ENCODE measurements at places on chromosomes 7 and 10.
A peak's percentile ranks its signal among the peaks of the same experiment; 100 is the strongest.

GRCh38 chr7:66348531-66348930 lies 143.4 kb downstream of the TPST1 start:
- H3K27ac ChIP-seq = peak overlapping the region; percentile 95
- H3K36me3 ChIP-seq = peaks cover 1% of the 10 kb centered on the region
- no peaks in the 10 kb centered on the region for H3K27me3 ChIP-seq
- peaks cover 49% of the 10 kb centered on the region for H3K4me1 ChIP-seq
- peak overlapping the region; percentile 56 for H3K4me3 ChIP-seq

DNA sequence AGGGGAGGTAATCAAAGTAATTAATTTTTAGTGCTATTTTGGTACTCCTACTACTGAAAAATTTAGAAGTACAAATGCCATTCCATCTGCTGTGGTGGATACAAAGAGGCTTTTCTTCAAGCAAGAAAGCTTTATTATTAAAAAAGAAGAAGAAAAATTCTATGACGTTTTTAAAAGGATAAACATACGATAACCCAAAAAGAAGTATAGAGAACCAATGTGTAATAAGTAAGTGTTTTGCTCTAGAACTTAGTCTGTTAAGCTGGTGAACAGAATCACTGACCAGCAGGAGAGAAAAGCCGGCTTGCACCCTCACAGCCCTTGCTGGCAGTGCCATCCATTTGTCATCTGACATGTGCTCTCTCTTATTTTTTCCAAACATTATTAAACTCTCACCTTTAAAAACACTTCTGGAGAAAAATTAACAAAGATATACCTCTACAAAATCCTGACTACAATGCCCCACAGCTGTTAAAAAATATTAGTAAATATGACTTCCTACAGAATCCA lies 81.5 kb downstream of the SRPK2 start:
- no peaks in the 10 kb centered on the region for H3K36me3 ChIP-seq
- no peak overlapping the region for H3K27ac ChIP-seq
- no peak for DNase-seq

DNA sequence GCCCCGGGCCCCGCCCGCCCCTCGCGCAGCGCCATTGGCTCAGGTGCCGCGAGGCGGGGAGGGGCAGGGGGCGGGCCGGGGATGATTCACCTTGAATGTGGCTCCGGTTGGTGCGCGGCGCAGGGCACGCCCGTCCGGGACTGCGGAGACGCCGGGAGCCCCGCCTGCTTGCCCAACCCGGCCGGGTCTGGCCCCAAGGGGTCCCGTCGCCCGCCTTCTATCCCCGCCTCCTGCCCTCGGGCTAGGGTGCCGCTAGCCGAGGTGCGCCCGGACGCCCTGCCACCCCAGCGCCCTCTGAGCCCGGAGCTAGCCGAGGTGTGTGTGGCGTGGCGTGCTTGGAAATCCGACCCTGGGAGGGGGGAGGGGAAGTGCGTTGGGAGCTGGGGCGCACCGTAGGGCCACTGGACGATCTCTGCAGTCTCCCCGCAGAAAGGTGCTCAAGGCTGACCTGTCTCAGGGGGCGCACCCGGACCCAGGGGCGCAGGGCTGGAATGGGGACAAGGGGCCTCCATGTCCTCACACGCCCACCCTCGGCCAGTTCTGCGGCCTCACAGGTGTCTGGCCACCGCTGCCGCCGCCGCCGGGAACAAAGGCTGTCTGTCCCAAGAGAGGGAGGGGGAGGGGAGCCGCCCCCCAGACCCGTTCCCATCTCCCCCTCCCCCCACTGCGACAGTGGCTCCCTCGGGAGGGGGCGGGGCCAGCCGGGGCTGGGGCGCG lies 168.9 kb downstream of the NRF1 start:
- peaks cover 4% of the 10 kb centered on the region for H3K36me3 ChIP-seq
- H3K27ac ChIP-seq = no peak overlapping the region
- H3K27me3 ChIP-seq = peaks cover 54% of the 10 kb centered on the region
- peaks cover 25% of the 10 kb centered on the region for H3K4me1 ChIP-seq
- DNase-seq = no peak

DNA sequence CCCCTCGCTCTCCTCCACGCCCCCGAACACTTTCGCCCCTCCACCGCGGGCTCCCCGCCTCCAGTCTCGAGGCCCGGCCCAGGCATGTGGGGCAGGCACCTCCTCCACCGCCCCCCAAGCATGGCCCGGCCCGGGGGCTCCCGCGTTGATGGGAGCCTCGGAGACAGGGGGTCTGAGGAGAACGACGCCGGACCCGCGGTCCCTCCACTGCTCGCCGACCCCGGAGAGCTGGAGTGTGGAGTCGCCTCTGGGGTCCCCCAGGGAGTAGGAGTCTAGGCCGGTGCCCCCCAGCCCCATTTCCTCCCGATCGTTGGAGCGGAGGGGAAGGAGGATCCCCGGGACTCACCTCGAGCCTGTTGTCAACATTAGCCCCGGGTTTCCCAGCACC lies 206 bp downstream of the UPF2 start:
- H3K27ac ChIP-seq = peak overlapping the region; percentile 100
- no peaks in the 10 kb centered on the region for H3K36me3 ChIP-seq
- no peak for DNase-seq
- H3K4me3 ChIP-seq = peak overlapping the region; percentile 87

- H3K36me3 ChIP-seq = no peaks in the 10 kb centered on the region
- peak overlapping the region; percentile 57 for H3K4me3 ChIP-seq
- H3K4me1 ChIP-seq = peaks cover 39% of the 10 kb centered on the region
- DNase-seq = no peak
- peak overlapping the region; percentile 75 for H3K27ac ChIP-seq
Measured at GRCh38 chr7:101386558-101387231, 24.0 kb downstream of the COL26A1 start.

DNA sequence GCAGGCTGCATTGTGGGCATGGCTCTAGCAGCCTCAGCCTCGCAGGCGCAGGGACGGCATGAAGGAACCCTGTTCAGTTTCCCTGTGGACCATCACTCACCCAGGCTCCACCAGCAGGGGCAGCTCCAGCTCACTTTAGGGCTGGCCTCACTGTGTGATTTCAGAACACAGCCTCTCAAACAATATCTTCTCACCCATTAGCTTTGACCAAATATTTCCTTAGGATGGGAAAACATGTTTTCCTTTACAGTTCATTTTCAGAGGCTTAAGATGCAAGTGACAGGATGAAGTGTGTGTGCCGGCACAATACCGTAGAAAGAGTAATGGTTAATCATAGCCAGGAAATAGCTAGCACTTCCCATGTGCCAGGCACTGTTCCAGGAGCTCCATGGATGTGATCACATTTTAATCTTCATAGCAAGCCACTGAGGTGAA lies 58.2 kb downstream of the LANCL2 start:
- DNase-seq = no peak
- no peaks in the 10 kb centered on the region for H3K27me3 ChIP-seq
- no peaks in the 10 kb centered on the region for H3K4me1 ChIP-seq
- no peak overlapping the region for H3K4me3 ChIP-seq

GRCh38 chr7:31119249-31119648 lies 67.1 kb downstream of the ADCYAP1R1 start:
- H3K27me3 ChIP-seq = peaks cover 38% of the 10 kb centered on the region
- DNase-seq = no peak
- peaks cover 6% of the 10 kb centered on the region for H3K4me1 ChIP-seq
- H3K4me3 ChIP-seq = no peak overlapping the region
